ENCODE measurements at places on chromosomes 6 and 20. TPM values are rescaled to one million over a fixed set of nuclear protein-coding genes. Genes with fewer than 3 reads are reported as not detected.

The PRPH2 gene
- not detected for total RNA-seq

The ALDH5A1 gene
- total RNA-seq, result 33.9 TPM

The LY6G6F gene
- not detected for total RNA-seq

- no peaks in the 10 kb centered on the region for H3K36me3 ChIP-seq
- H3K4me1 ChIP-seq, result no peaks in the 10 kb centered on the region
- no peak for DNase-seq
- no peak overlapping the region for H3K4me3 ChIP-seq
Observed at GRCh38 chr6:134658596-134658995, 291.3 kb downstream of the ALDH8A1 start.

DNA sequence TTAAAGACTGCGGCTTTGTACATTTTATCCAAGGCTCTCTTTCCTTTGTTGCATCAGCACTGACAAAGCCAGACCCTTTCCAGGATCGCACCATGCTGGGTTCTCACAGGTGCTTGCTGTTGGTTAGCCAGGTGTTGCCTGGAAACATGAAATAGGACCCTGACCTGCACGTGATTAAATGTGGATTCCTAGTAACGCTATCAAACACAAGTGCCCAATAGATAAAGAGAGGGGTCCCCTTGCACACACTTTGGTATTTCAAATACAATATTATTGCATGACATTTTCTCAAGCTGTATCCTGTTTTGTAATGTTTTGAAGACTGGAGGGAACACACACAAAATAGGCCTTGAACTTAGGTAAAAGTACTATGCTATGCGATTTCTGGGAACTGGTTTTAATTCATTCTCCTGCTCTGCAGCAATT, 73.3 kb downstream of the AKAP12 start:
- DNase-seq, result no peak
- no peaks in the 10 kb centered on the region for H3K4me1 ChIP-seq
- no peaks in the 10 kb centered on the region for H3K27me3 ChIP-seq
- no peak overlapping the region for H3K27ac ChIP-seq
- no peaks in the 10 kb centered on the region for H3K36me3 ChIP-seq
- H3K4me3 ChIP-seq, result no peak overlapping the region

DNA sequence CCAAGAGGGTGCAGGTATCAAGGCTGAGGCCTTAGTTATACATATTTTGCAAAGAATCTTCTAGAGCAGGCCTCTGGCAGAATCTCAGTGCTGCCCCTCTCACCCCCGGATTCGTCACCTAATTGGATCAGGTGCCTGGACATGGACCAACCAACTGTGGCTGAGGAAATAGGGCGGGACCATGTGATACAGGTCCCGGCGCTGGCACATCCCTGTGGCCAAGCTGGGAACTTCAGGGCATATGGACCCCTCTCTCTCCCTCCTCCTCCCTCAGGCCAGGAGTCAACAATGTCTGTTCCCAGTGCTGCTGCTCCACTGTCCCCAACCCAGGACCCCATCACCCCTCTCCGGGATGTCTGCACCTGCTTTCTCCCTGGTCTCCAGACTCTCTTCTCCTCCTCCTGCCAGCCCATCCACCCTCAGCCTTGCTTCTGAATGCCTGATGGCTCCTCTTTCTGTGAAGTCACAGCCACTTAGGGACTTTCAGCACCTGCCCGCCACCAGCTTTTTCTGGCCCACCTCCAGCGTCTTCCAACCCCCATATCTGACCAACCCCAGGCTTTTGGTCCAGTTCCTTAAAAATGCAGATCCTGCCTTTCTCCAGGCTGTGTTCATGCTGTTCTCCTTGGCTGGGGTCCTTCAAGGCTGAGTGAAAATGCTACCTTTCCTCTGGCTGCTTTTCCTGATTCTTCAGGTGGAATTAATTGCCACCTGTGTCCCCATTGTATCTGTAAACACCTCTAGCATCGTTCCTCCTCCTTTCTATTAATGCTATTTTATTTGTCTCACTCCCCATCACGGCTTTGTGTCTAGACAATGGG, 19.0 kb upstream of the MLN start:
- no peaks in the 10 kb centered on the region for H3K36me3 ChIP-seq
- H3K27me3 ChIP-seq, result no peaks in the 10 kb centered on the region
- DNase-seq, result peak; percentile 64
- H3K4me3 ChIP-seq, result no peak overlapping the region
- no peaks in the 10 kb centered on the region for H3K4me1 ChIP-seq

All from Karpas-422 (cell line).